Epithelial cell of proximal tubule (primary cell): ENCODE measurements at places on chromosomes 7 and 10. TPM values are rescaled to one million over a fixed set of nuclear protein-coding genes. Genes with fewer than 3 reads are reported as not detected.

DNA sequence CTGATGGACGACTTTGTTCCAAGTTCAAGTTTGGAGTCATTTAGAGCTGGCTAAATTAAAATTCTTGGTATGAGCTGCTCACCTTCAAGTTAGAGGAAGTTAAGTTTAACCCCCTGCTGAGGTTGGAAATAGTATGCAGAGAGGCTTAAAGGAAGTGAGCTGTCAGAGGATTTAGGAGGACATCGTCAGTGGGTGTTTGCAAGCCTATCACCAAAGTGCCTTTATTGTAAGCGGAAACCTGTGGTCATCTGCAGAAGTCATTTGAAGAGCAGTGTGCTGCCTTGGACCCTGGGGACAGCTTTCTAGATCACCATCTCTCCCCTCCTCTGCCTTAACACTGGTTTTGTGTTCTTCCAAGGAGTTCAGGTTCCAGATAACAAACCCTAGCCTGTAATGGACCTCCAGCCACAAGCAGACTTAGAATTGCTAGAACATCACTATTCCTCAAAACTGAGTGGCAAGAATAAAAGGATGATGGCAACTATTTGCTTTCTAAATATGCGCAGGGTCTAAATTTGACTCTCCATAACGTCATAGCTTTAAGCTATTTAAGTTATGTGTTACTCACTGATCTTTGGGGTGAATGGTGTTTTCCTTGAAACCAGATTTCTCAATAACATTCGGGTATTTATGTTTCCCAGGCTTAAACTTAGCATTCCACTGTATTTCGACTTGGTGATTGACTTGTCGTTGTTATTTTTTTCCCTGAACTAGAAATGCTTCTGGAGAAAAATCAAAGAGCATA lies 93.4 kb downstream of the SLC39A12 start:
- no peak for DNase-seq

DNA sequence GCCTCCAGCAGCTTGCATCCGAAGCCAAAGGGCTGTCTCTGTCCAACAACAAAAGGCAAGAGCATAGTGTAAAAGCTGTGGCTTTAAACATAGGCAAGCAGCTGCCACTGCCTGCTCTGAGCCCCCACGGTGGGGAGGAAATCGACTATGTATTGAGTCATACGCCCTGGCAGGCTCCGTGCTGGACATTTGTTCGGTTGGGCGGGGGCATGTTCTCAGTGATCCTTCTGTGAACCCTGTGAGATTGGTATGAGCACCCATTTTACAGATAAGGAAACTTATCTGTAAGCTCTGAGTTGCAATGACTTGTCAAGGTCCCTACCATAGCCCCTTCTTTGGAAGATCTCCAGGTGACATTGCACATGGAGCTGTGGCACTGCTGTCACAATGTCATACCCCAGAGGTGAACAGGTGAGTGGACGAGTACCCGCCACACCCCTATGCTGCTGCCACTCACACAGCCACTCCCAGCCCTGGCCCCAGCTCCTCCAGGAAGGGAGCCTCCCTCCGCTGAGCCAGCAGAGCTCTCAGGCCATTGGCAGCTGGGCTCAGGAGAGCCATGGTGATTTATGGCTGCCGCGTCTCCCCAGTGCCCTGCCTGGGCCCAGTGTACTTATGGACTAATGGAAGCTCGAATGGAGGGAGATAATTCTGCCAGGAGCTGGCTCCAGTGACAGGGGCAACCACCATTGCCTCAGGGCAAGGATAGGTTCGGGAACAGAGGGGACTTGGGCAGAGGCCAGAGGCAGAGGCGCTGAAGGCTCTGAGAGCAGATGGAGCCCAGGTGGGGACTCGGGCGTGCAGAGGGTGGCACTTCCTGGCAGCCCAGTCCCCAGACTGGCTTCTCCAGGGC lies 43.7 kb downstream of the UNC5B start:
- no peak for DNase-seq

The SMO gene
- total RNA-seq, result 19.0 and 25.5 TPM in 2 replicates

- no peak for DNase-seq
Observed at GRCh38 chr7:49766966-49767365, 6.5 kb upstream of the VWC2 start.

- peak; percentile 81 for DNase-seq
Observed at GRCh38 chr7:104956753-104957450, 57.1 kb upstream of the KMT2E start.

The LDB3 gene
- total RNA-seq, result not detected in 2 replicates
